ENCODE measurements at places on chromosomes 2 and 18.
A peak's percentile ranks its signal among the peaks of the same experiment; 100 is the strongest.

DNA sequence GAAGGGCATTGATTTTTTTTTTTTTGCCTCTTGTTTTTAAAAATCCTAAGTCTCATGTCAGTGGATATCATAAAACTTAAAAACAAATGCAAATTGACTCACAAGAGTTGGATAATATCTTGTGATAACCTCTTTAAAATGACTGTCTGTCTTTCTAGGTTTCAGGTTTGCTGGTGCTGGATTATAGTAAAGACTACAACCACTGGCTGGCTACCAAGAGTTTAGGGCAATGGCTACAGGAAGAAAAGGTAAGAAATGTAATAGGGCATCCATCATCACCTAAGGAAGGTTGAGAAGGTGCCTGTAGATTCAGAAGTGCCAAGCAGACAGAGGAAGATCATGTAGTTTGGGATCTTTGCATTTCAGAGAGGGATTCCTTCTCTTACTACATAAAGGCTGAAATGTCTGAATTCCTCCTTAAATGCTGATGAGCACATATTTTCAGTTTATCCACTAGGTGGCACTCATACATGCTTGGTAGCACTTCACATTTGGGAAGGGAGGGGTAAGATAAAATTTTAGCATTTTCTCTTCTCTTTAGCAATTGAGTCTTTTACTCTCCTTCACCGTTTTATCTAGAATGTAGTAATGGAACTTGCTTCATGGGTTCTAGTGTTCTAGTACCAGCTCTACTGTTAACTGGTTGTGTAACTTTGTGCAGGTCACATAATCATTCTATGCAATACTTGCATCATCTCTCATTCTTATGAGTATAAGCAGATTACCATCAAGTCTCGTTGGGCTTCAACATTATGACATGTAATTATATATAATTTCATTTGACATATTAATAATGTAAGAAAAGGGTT, 21.1 kb downstream of the CPS1 start:
- peak; percentile 2 for DNase-seq

GRCh38 chr2:199603721-199604291, 146.1 kb upstream of the SATB2 start:
- no peak for DNase-seq

GRCh38 chr18:13375302-13376255, 157.0 kb downstream of the LDLRAD4 start:
- DNase-seq = peak; percentile 62

GRCh38 chr2:238919307-238919706, 71.4 kb downstream of the TWIST2 start:
- no peak for DNase-seq

GRCh38 chr2:74327199-74327598, 16.0 kb downstream of the SLC4A5 start:
- no peak for DNase-seq
